Stimulated activated naive CD8-positive, alpha-beta T cell treated with anti-CD3 and anti-CD28 coated beads, Interleukin-15, amount 100 ng/mL, for 72 hours (primary cell): ENCODE measurements at places on chromosomes 3 and 15.

DNA sequence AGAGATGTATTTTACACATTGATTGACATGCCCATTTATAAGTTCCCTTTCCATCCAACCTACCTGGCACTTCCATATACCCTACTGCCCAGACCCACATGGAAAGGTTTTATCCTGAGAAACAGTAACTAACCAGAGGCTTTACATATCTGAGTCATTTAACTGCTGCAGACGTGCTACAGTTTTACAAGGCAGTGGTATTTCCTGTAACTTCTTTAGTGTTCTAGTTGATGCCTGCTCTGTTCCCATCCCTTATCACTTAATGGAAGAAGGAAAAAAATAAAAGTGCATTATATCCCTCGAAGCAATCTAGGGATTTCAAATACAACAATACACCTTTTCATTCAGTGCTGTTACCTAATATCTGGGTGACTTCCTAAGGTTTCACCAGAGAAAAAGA lies 107.1 kb downstream of the TMCO5A start:
- no peak for DNase-seq

DNA sequence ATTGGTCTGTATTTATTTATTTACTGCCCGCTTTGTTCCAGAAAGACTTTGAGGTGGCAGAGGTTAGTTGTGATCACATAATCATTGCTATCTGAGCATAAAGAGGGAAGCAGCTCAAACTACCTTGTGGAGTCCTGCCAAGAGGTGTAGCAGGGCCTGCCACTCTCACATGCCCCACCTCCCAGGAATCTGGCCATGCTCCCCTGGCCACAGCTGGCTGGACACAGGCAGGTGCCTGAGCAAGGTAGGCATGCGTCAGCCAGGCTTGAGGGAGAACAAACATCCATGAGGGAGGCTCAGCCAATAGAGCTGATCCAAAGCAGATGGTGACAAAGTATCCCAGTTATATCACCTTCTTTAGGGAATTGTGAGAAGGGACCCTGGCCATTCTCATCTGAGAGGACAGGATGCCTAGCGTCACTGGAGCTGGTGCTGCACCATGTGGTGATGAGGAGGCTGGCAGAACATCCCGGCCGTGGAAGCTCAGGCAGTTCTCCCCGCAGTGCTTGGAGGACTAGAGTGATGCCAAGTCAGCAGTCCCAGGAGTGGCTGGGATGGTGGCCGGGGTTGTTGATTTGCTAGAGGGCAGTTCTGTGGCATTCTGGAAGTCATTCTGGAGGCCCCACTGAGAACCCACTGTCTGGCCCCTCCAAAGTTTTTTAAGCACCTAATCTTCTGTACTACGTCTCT lies 6.8 kb upstream of the POLG start:
- DNase-seq = no peak

GRCh38 chr15:100951965-100952364 lies 32.8 kb downstream of the LRRK1 start:
- no peak for DNase-seq

GRCh38 chr3:193214445-193214844 lies 26.6 kb upstream of the PLAAT1 start:
- no peak for DNase-seq

DNA sequence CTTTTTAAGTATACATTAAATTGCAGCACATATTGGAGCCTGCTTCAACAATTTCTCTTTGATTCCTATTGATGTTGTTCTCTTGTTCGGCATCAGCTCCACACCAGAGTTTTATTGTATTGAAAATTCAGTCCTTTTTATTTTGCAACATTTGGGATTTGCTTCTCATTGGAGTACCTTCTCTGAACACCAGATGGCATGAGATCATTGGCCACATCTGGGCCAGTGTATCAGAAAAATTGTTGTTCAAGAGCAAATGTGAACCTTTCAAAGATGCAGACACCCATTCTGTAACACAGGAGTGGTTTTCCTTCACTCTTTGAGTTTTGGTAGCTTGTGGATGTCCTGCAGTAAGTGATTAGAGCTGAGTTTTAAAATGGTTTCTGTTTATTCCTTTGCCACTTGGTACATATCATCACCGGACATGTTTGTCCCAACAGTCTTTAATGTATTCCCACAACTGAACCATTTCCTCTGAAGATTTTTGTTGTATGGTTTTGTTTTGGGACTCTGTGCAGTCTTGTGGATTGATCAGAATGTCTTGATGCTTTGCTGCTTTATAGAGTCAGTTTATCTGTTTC lies 96.1 kb downstream of the MCTP2 start:
- DNase-seq = no peak

GRCh38 chr3:153369561-153370374 lies 207.7 kb downstream of the RAP2B start:
- DNase-seq = no peak

GRCh38 chr3:177894081-177894728 lies 642.0 kb upstream of the KCNMB2 start:
- DNase-seq = no peak

DNA sequence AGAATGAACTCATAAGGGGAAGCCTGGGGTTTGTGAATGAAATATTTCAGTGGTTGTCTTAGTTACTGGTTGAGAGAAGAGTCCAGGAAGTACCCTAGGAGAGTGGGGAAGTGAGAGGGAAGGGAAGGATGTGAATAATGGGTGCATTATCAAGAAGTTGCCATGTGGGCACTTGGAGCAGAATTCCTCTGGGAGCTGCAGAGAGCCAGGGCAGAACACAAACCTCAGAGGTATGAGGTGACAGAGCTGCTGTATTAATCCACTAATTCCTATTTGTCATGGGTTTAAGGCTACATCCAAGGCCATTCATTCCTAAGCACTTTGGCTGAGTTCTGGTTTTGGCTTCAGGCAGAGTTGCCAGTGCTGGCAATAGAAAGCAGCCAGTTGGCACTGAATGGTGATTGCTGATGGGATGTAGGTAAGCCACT lies 29.0 kb downstream of the NDUFB4 start:
- DNase-seq = no peak

DNA sequence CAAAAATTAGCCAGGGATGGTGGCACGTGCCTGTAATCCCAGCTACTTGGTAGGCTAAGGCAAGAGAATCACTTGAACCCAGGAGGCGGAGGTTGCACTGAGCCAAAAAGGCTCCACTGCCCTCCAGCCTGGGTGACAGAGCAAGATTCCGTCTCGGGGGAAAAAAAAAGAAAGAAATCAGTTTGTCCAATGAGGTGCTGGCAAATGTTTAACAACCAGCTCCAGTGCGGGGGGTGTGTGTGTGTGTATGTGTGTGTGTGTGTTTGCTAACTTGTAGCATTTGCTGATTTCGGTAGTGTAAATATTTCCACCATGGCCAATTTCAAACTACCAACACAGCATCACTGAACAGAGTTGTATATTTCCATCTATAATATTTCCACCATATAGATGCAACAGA lies 23.8 kb upstream of the IDH2 start:
- DNase-seq = no peak

DNA sequence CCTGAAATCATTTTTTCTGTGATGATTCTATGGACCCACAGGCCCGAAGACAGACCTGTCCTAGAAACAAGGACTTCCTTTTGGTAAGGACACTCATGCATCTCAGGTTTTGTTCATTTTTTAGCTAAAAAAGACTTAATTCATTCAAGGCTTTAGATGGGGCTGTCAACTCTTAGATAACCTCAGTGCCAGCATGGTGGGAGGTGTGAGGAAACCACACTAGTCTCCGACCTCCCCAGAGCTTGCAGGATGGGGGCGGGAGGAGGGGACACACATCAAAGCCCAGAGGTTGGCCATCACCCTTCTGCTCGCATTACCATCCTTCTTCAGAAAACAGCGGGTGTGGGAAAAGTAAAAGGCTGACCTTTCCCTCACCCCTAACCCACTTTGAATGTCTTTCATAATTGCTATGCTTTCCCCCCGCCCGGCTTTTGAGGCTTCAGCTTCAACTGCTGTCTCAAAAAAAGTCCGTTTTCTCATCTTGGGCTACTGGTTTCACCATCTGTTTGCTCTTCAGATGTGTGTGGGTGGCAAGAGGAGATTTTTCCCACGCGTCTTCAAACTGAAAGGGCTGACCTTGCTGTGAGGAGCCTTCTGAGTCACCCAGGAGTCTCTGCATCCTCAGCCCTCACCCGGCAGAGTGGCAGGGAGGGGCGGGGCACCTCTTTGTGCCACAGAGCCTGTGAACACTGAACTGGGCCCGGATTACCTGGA lies 27.6 kb upstream of the CXCR6 start:
- DNase-seq = peak; percentile 88

GRCh38 chr3:130779031-130779430 lies 32.4 kb upstream of the PIK3R4 start:
- DNase-seq = no peak

GRCh38 chr3:21938267-21938681 lies 187.3 kb upstream of the ZNF385D start:
- no peak for DNase-seq

GRCh38 chr3:11392014-11392859 lies 120.0 kb downstream of the ATG7 start:
- DNase-seq = no peak

- no peak for DNase-seq
Measured at GRCh38 chr3:13018561-13019242, 54.5 kb downstream of the IQSEC1 start.

- DNase-seq = no peak
Measured at GRCh38 chr3:17709236-17709810, 33.1 kb downstream of the TBC1D5 start.

- peak; percentile 48 for DNase-seq
Measured at GRCh38 chr3:33385423-33385822, 54.8 kb downstream of the UBP1 start.

- DNase-seq = no peak
Measured at GRCh38 chr15:38562278-38562677, 2.3 kb downstream of the RASGRP1 start.

DNA sequence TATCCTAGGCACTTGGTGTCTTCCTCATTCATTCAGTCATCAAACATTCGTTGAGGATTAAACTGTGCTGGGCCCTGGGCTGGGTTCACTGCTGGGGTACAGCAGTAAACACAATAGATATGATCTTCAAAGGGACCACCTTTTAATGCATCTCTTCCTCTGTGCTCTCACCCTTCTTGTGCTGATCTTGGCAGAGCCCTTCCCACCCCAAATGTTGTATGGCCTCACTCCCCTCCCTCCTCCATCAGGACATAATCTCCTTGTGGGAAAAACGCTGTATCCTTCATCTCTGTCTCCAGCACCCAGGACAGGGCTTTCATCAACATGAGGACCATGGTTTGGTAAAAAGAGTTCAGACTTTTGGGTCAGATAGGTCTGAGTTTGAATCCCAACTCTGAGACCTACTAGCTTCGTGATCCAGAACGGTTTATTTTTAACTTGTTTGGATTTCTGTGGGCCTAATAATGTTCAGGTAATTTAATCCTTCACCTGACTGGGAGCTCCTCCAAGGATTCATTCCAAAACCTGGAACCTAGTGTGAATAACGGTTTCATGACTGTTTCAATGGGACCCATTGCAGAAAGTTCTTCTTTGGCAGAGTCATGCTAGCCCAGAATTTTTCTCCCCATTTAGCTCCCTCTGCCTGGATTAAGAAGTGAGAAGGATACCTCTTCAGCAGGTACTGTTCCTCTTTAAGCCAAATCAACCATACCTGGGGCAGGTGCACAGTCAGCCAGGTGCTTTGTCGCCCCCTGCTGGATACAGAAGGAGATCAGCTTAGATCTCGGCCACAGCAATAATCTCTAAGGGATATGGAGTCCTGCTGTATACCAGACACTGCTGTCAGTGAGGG lies 5.2 kb upstream of the WNT7A start:
- peak; percentile 61 for DNase-seq

GRCh38 chr3:34146596-34146995 lies 348.2 kb downstream of the PDCD6IP start:
- no peak for DNase-seq

DNA sequence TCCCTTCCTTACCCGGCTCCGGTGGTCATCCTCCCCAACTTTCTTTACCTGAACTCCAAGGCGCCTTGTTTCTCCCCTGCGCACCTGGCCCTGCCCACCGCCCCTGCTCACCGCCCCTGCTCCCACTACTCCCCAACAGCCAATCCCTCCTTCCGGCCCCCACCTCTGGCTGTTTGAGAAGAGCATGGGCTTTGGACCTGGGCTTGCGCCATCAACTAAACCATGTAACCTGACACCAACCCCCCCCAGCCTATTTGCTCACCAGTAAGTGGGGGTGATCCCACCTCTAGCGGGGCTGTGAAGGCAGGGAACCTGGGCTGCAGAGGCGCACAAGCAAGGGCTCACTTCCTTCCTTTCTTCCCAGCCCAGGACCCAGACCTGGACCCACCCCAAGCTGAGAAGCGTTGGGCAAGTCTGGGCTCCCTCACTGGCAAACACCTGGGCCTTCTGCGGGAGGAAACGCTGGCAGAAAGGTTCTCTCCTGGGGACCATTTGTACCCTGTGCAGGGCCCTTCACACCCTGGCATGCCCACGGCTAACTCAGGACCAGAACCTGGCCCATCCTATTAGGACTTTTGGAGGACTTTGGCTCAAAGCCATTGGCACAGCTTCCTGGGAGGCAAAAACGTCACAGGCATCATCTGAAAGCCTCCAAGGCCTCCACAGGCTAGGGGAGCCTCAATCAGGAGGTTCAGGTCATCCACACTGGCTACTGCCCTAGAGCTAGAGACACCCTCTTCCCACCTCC lies at the start of gene PLXNB1:
Gene PLXNB1 (minus strand): TSS at position 127 of the 748 bp plus-strand sequence. CDS start 5,475 bp downstream, outside the sequence.
- DNase-seq = peak; percentile 23

GRCh38 chr3:135329479-135329878 lies 534.4 kb downstream of the EPHB1 start:
- no peak for DNase-seq

- peak; percentile 38 for DNase-seq
Measured at GRCh38 chr3:11643201-11643603, 513 bp downstream of the VGLL4 start.

- DNase-seq = peak; percentile 19
Measured at GRCh38 chr15:73052653-73053397, 562 bp downstream of the NEO1 start.

GRCh38 chr3:27507111-27507510 lies 22.9 kb upstream of the SLC4A7 start:
- DNase-seq = no peak

DNA sequence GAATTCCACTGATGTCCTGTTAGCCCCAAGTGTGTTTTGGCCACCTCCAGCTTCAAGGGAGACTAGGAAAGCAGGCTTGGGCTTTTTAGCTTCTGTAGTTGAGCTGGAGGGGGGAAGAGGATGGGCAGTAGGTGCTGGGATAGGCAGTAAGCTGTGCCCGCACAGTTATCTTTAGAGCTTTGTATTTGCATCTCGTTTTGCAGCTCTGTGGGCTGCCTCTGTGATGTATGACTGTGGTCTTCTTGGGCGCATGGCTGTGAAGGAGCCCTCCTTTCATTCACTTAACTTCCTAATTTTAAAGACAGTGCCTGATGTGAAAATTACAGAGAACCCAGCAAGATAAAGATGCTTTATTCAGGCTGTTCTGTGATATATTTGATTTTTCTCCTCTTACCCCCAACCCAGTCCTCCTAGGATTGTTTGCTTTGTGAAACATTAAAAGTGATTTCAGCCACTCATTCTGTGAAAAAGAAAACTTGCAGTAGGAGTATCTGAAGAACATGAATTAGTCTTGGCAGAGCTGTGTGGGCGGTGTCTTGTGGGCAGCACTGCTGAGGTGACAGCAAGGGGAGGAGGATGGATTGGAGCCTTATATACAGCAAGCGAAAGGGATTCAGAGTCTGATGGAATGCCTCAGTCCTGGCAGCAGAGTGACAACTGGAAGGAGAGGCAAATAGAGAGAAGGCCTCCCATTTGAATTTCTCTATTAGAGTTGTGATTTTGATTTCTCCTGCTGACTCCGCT lies 74.3 kb downstream of the LARS2 start:
- peak; percentile 39 for DNase-seq
